CD4-positive, alpha-beta T cell treated with Interleukin-2 at 100 ng/mL for 4 hours (primary cell): ENCODE measurements at places on chromosomes 6 and 20.

DNA sequence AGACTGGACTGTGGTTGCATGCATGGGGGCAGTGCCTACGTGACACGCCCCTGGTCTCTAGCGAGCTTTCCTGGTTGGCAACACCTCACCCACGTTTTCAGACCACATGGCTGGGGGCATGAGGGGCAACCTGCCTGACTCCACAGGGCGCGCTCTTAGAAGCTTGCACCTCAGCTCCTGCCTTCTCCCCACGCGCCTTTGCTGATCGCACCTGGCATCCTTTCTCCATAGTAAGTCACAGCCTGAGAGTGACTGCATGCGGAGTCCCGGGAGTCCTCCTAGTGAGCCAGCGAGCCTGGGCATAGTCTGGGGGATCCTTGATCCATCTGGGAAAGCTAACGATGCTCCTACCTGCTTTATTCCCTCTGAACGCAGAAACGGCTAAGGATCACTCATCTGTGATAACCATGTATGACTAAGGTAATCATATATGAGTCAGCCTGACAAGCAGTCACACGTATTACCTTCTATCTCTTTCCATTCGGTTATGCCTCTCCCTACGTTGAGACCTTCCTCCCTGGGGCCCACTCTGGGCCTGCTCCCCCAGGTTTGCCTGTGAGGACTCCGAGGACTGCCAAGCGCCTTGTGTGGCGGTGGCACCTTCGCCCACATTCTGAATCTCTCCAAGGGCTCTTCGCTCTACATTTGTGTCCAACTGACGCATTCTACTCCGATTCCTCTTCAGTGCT, 4.5 kb downstream of the TCFL5 start:
- no peak for DNase-seq

DNA sequence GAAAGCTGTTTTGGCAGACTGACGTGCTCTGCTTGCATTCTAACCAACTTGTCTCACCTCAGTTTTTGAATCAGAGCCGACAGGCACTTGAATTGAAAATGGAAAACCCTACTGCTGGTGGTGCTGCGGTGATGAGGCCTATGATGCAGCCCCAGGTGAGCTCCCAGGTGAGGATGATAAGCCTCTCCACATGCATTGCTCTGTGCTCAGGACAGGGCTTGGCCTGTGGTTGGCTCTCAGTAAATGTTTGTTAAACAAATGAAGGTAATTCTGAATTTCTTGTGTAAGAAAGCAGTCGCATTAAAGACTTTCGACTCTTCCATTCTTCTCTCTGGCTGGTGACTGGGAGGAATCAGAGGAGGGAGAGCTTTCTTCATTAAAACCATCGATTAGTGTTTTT, 136.3 kb downstream of the SULF2 start:
- no peak for DNase-seq

DNA sequence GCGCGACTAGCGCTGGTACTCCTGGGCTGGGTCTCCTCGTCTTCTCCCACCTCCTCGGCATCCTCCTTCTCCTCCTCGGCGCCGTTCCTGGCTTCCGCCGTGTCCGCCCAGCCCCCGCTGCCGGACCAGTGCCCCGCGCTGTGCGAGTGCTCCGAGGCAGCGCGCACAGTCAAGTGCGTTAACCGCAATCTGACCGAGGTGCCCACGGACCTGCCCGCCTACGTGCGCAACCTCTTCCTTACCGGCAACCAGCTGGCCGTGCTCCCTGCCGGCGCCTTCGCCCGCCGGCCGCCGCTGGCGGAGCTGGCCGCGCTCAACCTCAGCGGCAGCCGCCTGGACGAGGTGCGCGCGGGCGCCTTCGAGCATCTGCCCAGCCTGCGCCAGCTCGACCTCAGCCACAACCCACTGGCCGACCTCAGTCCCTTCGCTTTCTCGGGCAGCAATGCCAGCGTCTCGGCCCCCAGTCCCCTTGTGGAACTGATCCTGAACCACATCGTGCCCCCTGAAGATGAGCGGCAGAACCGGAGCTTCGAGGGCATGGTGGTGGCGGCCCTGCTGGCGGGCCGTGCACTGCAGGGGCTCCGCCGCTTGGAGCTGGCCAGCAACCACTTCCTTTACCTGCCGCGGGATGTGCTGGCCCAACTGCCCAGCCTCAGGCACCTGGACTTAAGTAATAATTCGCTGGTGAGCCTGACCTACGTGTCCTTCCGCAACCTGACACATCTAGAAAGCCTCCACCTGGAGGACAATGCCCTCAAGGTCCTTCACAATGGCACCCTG, 1.6 kb downstream of the TPBG start:
- no peak for DNase-seq

DNA sequence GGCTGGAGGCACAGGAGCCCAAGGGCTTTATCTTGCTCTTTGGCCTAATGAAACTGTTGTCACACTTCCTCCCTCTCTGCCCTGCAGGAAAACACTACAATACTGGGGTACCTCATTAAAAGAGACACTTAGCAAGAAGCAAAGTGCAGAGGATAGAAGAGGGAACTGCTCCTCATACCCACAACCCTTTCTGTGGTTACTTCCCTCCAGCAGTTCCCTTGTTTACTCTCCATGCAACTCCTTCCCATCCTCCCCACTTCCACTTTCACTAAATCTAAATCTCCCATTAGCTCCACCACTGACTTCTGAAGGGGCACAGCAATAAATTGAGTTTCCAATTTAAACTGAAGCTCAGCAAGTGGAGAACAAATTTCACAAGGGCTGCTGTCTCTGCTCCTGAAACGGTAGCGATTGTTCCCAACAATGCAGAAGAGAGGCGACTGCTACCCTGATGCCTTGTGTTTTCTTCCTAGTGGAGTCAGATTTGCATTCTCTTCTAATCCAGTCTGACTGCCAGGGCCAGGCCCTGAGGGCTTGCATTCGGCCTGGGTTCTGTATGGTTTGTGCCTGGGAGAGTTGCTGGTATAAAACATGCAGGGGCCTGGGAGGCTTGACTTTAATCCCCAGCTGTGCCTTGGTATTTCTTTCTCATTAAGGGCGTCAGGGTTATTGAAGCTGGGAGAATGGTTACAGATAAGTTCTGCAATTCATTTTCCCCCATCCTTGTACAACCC, 454.7 kb downstream of the TFAP2B start:
- DNase-seq: no peak

DNA sequence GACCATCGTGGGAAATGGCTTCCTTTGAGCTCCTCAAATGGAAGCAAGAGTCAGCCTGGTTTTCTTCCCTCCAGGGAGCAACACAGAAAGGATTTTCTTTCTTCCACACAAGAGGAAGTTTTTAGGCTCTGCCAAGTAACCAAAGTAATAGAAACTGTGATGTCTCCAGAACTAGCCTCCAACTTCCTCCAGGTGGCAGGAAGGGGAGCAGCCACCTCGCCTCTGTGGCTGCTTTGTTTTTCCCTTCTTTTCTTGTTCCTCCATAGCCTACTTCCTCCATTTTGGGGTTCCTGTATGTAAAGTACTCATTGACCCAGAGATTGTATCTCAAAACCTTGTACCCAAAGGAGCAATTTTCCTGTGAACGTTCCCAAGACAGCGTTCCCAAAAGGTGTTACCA, 32.7 kb upstream of the CCR6 start:
- no peak for DNase-seq

- no peak for DNase-seq
Observed at GRCh38 chr20:38278131-38278530, 17.6 kb upstream of the KIAA1755 start.

- no peak for DNase-seq
Observed at GRCh38 chr6:166650824-166651807, 24.1 kb upstream of the RPS6KA2 start.

- DNase-seq: no peak
Observed at GRCh38 chr6:46882645-46883044, 39.1 kb downstream of the ADGRF5 start.
